Gastroesophageal sphincter (tissue), 4 donors: ENCODE measurements at places on chromosomes 2 and 18. TPM values are rescaled to one million over a fixed set of nuclear protein-coding genes. Genes with fewer than 3 reads are reported as not detected.

OR6B2 gene
- not detected for total RNA-seq

GRCh38 chr2:101127319-101128056, 23.7 kb downstream of the TBC1D8 start:
- ATAC-seq, result no peak

GRCh38 chr2:206379266-206379665, 64.1 kb upstream of the ADAM23 start:
- ATAC-seq, result no peak

DNA sequence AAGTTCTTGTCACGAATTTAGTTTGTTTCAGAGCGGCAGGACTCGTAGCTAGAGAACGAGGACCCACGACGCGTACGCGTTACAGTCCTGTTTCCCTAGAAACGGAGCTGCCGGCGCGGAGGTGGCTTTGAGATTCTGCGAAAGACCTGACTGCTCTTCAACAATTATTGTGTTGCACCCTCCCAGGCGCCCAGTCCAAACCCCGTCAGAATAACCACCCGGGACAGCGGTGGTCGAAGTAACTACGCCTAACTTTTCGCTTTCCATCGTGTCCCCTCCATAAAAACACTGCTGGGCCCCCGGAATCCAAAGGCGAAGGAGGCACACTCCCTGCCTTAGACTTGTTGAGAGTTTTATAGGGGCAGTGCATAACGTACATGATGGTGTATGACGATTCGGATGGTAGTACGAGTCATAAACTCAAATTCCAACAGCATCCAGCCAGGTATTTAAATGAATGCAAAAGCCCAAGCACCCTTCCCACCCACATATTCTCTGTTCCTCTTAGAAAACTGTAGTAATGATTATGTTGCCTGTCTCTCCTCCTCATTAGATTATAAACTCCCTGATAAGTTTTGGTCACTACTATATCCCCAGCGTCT, 651 bp upstream of the STAM2 start:
- peak; percentile 3 for ATAC-seq

DNA sequence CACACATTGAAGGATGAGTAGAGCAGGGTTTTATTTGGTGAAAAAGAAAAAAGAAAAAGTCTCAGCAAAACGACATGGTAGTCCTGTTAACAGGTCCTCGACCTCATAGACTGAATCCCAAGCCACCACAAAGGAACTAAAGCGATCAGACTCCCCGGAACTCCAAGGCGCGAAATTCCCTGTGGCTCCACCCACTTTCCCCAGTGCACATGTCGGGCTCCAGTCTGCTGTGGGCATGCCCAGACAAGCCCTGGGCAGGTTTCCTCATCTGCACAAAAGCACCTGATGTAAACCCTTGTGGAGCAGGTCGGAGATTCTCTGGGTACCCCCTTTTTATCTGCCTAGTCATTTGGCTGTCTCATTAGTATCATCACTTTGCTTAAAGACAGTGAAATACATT, 170.7 kb upstream of the FSIP2 start:
- no peak for ATAC-seq

DNA sequence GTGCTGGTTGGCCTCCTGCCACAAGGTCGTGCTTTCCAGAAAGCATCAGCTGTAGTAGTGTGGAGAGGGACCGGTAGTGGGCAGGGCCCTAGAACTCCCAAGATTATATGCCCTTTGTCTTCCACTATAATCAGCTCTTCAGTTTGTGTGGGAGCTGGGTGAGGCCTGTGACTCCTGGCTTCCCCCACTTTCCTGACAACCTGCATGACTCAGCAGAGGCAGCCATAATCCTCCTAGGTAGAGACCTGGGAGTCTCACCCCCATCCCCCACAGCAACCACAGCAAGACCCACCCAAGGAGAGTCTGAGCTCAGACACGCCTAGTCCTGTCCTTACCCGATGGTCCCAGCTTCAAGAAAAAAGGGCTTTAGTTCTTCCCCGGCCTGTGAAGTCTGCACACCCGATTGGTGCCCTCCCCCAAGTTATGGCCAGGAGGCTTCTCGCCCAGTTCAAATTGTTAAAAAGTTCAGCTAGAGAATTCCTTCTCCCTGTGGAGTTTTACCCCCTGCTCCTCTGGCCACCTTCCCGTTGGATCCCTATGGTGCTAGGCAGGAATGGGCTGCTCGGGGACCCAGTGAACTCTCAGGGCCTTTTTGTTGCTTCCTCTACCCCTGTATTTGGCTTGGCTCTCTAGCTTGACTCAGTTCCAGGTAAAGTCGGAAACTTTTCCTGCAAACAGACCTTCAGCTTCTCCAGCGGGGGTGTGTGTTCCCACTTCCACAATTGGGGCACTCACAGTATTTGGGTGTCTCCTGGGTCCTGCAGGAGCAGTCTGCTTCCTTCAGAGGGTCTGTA, 57.8 kb upstream of the FAM237A start:
- ATAC-seq, result no peak

DNA sequence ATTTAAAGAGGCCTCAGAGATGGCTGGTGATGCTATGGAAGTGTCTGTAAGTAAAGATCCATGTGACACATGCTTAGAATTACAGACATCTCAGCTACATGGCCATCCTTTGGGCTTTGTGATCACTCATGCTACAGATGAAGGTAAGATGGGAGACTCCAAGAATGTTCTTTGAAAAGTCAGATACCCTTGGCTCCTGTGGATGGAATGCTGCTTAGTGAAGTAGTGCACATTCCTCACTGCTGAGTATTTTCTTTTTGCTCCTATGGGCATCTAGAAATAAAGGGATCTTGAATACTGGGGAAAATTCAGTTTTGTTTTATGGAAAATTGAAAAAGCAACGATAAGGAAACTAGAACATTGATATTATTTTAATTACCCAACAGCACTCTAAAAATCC, 55.2 kb upstream of the REV1 start:
- ATAC-seq, result no peak

DNA sequence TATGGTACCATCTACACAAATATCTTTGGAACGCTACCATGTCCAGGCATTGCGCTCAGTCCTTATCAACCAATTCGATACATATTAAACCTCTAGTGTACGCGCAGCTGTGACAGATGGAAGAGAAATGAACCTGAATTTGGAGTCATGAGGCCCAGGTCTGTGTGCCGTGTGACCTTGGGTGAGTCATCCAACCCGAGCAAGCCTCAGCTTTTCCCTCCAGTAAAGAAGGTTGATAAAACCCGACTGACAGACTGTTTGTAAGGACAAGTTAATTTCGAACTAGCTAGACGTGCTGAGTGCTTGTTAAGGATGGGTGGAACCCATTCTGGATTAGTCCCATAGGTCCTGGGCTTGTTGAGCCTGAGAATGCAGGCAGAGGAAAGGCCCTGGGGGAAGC, 28.2 kb downstream of the GREB1 start:
- no peak for ATAC-seq

GRCh38 chr2:552906-553305, 124.3 kb downstream of the TMEM18 start:
- no peak for ATAC-seq

GRCh38 chr2:12624905-12625598, 91.7 kb upstream of the TRIB2 start:
- no peak for ATAC-seq

REG3G gene
- not detected for total RNA-seq

GRCh38 chr2:219425238-219426067, 7.3 kb downstream of the DES start:
- no peak for ATAC-seq

GRCh38 chr2:239804161-239805042, 220.7 kb downstream of the NDUFA10 start:
- no peak for ATAC-seq

- peak; percentile 41 for ATAC-seq
These were observed 71.5 kb downstream of the THADA start for GRCh38 chr2:43524177-43524965.

DNA sequence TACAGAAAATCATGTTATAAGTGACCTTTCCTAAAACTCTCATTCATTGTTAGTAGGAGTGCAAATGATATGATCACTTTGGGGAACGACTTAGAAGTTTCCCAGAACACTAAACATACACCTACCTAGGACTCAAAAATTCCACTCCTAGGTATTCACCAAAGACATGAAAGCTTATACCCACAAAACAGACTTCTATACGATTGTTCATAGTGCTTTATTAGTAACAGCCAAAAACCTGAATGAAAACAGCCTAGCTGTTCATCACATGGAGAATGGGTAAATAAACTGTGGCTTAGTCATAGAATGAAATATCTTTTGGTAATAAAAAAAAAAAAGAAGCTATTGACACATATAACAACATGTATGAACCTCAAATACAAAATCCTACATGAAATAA, 8.8 kb downstream of the NOL10 start:
- no peak for ATAC-seq

DNA sequence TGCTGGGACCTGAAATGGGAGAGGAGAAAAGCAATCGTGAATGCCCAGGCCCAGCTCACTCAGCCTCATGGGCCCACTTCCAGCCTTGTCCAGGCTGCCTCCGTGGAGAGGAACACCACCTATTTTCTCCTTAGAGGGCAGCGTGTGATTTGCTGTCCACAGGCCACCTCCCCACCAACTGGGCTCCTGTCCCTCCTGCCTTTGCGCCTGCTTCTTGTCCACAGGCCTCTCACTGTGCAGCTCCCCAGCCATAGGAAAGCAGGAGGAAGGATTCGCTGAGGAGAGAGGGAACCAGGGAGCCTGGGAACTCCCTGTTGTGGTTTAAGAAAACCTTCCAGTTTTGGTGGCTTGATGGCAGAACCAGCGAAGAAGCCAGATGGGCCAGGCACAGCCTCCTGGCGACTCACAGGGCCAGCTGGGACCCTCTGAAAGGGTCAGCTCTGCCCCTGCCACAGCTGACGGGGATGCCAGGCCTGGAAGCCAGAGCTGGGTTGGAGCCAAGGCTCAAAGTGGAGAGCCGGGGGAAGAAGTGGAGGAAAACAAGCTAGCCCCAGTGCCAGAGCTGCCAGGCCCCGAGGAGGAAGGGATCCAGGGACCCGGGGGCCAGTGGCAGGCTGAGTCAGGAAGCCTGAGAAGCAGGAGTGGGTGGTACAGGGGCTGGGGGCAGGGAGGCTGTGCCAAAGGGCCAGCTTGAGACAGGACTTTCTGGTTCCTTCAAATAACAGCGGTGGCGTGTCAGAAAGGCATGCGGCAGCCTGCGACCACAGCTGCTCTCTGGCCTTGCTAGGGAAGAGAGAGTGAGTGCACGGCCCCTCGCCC, 9.9 kb downstream of the TMBIM1 start:
- no peak for ATAC-seq

GRCh38 chr18:10743766-10744165, 217.9 kb downstream of the NAPG start:
- ATAC-seq, result no peak

- ATAC-seq, result no peak
These were observed 21.7 kb downstream of the TET3 start for GRCh38 chr2:74006459-74006858.

DNA sequence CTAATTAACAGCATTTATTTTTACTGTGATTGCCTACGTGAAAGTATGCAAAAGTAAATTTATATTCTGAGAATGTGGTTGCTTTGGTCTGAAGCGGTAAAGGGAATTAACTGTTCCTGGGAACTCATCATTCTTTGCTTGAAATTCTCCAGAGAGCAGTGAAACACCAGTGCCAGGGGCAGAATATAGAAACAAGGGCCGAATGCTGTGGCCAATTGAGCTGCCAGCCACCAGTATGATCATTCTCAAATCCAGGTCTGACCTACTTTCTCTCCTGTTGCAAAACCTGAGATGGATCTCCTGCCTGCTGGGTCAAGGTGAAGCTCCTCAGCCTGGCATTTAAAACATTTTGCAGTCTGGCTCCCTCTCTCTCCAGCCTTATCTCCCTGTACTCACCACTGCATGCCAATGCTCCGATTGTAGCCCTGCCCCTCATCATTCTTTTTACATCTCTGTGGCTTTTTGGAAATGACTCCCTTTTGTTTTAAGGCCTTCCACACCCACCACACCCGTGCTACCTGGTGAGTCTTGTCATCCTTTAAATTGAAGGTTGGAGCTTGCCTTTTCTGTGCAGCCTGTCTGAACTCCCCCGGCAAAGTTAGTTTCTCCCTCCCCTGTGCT, 94.5 kb upstream of the TMEM178A start:
- peak; percentile 50 for ATAC-seq

R3HDM1 gene
- 23.2 TPM for total RNA-seq

DNA sequence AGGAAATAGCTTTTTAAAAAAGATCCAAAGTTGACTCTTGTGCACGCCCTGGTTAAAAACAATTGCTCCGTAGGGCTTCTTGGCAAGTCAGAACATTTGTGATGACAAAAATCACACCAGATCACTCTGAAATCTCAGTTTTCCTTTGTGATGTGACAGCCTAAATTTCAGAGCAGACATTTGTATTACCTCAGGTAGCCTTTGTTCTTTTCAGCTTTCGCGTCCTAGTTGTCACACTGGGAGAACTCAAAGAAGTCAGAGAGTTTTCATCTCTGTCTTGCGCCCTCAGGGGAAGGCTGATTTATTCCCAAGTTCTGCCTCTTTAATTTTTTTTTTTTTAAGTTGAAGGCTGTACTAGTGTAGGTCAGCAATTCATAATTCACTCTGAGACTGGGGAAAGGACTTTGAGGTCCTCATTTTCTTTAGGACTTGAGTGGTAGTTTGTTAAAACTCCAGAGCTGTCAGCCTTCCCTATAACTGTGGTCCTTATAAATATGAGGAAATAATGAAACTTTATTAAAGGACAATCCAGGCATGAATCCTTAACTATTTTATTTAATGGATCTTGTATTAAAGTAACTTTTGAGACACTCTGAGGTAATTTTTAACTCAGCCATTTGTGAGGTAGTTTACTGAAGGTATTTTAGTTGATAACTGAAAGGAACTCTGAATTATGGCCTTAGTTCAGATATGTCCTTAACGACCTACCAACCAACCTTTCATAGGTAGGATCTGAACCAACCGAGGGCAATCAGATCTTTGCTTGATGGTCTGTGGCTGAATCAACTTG, 525.1 kb upstream of the FAM98A start:
- ATAC-seq, result no peak

- ATAC-seq, result no peak
These were observed 146.1 kb upstream of the ZSWIM2 start for GRCh38 chr2:186995092-186995491.
